ENCODE measurements at places on chromosomes 3 and 15.

GRCh38 chr3:53196575-53197407, 35.8 kb downstream of the PRKCD start:
- peak; percentile 37 for DNase-seq

GRCh38 chr3:24166515-24166914, 221.4 kb downstream of the NR1D2 start:
- no peak for DNase-seq

DNA sequence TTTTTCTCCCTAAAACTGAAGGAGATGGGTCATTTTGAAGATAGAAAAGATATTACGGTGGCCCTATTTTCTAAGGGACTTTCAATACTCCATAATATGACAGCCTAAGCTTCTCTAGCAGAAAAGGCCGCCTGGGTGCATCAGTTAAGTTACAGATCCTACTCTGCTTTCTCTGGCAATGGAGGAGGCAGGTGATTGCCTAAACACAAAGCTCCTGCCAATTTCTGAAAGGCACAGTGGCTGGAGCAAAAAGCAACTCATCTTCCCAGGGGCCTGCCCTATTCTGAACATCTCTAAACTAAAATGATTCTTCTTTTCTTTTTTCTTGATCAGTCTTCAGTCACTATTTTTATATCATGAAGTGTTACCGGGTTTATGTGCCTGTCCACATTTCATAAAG, 276.7 kb downstream of the CNTN4 start:
- DNase-seq: no peak

- DNase-seq: no peak
Observed at GRCh38 chr3:45852828-45853227, 10.9 kb upstream of the LZTFL1 start.

DNA sequence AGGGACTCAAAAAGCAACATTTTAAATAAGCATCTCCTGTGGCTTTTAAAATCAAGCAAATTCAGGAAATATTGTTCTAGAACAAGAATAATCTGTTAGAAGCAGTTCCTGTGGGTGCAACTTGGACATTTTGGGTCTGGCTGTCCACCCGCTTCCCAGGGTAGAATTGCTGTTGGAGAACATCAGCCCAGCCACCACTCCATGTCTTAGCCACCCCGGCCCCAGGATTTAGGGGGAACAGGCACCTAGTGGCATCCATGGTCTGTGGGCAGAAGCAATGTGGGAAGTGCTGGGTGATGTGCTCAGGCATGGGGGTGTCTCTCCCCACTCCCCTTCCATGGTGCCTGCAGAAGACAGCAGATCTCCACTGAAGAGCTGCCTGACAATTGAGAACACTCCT, 162.6 kb downstream of the KLF13 start:
- no peak for DNase-seq

DNA sequence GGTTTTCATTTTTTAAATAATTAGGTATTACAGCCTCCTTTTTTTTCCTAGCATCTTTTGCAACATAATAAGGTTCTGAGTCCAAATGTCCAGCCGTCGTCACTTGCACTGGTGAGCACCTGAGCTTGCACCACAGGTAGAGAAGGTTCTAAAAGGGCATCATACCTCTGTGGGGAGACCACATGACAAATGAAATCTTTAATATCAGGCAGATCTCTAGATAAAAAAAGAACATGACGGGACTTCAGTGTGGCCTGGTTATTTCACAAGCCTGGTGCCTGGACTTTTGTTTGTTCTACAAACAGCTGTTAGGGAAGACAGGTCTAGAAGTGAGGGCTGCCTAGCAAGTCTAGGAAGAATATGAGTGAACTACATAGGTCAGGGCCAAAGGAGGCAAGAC, 3.6 kb downstream of the ZBED2 start:
- DNase-seq: no peak

- DNase-seq: no peak
Observed at GRCh38 chr15:40828447-40829036, at the start of gene PPP1R14D. Gene PPP1R14D, minus strand, starts transcription at chr15:40828708. Its CDS starts 67 bp downstream, at chr15:40828641.

DNA sequence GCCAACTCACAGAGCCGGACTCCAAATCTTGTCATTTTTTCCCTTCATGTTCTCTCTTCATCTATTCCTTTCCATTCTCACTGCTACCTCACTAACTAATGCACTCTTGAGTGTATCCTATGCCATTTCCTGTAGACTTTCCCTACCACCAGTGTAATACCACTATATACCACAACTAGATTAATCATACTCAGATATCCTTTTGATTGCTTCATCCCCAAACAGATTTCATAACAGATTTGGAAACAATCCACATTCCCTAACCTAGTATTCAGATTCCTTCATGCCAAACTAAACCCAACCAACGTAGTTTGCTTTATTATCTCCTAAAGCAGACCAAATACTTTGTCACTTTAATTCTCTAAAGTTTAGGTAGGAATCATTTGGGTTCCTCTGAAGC, 2.6 kb upstream of the PLOD2 start:
- DNase-seq: no peak

- no peak for DNase-seq
Observed at GRCh38 chr3:71153713-71154112, 429.8 kb downstream of the FOXP1 start.

GRCh38 chr3:144743225-144743668, 771.6 kb downstream of the DIPK2A start:
- DNase-seq: no peak
